ENCODE measurements at places on chromosomes 2 and 18.

DNA sequence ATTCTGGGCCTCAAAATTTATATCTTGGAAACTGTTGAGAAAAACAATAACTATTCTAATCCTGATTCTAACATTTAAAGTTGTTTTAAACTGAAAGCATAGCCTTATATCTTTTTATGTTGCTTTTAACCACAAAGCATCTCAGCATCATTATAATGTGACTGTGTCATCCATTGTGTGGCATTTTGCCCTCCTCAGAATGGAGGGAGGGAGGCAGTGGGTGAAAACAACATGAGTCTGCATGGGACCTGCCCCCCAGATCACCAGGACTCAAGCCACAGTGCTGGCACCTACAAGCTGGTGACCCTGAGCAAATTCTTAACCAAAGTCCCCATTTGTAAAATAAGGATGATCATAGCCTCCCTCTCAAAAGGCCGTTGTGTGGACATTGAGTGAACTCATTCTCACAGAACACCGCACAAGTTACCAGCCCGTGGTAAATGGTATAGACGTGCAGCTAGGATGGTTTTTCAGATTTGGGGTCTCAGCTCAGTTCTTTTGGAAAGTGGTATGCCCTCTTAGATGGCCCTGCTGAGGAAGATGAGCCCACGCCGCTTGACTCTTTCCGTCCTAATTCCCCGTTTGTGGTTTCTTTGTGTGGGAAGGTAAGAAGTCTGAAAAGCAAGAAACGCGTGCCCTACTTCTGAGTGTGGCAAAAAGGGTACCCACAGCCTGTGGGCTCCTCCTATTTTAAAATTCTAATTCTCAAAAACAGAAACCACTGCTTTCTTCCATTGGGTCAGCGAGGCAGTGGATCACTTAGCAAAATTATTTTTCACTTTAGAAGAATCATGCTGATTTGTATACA, 305.0 kb upstream of the ID2 start:
- DNase-seq: no peak

DNA sequence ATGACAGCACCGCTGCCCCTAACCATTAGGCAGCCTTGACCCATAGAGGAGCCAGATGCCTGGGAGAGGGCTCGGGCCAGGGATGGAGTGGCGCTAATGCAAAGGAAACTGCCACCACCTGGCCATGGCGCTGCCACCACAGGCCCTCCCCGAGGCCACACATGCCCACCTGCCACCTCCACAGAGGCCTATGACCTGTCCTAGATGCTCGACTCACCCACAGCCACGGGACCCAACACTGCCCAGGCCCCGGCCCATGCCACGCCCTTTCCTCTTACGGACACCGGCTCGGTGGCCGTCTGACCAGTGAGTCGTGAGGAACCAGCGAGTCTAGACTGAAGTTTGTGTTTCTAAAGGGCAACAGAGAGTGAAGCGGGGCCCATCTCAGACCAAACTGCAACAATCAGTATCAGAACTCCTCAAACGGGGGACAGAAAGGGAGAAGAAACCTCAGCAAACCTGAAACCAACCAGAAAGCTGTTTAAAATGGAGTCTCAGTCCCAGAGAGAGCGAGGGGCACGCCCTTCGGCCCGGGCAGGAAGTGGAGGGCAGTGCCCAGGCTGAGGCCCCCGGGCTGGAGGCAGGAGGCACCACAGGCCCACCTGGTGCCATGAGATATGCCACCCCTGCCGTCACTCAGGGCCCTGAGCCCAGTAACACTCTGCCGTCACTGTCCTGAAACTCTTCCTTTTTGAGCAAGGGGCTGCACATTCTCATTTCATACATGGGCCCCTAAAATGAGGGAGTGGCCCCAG, 711 bp downstream of the GPR17 start:
- no peak for DNase-seq

DNA sequence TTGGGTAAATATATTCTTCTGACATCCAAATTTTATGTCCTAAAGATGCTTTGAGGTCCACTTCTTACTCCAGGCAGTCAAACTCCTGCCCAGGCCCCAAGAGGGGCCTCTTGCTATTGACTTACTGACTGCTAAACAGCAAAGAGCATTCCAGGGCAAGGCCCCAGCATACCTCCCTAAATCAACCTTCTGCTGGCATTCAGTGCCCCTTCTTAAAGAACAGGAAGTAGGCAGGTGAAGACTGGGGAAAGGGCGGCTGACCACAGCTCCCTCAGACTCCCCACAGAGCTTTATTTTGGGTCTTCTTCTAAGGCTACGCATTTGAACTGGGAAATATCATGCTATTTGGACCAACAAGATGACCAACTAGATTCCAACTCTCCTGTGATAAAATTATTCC, 68.9 kb downstream of the USP40 start:
- DNase-seq: no peak

- DNase-seq: no peak
Measured at GRCh38 chr2:112147382-112148168, 9.4 kb downstream of the FBLN7 start.

DNA sequence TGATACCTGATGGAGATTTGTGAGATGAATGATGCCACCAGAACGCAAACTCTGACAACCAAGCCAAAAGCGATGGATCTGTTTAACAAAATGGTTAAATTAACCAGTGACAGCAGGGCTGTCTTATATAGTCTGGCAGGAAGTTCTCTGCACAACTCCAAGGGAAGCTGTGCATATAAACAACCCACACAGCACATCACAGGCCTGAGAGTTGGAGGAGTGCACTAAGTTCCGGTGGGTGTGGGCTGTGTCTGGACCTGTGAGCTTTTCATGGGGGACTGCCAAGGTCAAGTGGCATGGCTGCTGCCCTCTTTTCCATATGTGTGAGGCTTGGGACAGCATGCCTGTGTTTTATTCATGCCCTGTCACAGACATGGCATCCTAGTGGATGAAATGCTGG, 414.6 kb upstream of the TRIB2 start:
- DNase-seq: no peak

DNA sequence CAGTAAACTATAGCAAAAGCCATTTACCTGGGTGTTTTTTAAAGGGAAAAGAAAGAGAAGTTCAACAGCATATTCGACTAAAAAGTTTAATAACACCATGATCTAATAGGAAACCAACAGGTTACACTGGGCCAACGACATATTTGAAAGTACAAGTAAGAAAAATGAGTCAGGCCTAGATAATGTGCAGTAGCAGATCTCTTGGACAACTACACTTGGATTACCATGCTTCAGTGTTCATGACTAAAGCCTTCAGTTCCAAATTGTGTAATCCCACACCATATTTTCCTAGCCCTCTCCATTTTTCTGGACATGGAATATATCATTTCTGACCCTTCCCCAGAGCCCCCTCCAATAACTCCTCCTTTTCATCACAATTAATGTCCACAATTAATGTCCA, 39.1 kb upstream of the FIGN start:
- no peak for DNase-seq

DNA sequence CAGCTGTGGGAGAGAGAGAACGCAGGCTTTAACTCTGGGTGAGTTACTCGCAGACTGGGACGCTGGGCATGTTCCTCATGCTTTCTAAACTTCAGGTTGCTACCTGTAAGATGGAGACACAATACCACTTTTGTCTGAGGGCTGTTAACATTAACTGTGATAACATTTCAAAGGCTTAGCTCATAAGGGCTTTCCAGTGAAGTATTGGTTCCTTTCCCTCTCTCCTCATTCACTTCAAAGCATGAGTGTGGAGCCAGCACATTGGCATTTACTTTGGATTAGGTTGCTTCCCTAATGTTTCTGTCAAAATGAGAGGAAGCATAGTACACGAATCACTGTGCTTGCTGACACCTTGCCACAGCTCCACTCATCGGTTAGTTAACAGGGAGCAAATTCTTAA, 30.2 kb downstream of the INSIG2 start:
- DNase-seq: no peak

DNA sequence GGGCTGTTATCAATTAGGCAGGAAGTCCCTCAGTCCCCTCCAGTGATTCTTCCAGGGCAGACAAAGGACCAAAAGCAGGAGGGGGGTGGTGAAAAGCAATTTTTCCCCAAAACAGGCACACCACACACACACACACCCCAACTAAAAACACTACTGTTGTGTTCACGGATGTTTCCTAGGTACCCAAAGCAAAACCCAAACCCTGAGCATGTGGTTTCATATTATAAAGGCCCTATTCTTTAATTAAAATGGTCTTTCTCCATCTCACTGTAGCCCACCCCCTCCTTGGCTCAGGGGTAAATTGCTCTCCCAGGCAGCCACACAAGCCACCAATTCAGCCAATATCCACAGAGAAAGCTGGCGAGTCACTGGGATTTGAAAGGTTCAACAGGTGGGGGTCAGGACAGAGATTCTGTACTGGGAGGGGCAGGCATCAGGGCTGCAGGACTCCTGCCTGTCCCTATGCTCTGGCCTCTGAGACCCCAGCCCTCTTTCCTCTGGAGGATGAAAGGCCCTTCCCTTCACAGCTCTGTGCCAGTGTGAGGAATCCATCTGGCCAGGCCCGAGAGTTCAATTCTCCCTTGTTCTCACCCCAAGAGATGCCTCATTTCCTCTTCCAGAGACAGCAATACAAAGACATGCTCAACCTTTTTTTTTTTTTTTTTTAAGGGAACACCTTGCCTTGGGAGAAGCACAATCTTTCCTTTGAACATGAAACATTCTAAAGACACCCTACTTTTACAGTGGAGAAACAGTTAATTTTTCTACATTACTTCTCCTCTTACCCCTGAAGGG, 43.6 kb downstream of the SPRED2 start:
- DNase-seq: no peak

DNA sequence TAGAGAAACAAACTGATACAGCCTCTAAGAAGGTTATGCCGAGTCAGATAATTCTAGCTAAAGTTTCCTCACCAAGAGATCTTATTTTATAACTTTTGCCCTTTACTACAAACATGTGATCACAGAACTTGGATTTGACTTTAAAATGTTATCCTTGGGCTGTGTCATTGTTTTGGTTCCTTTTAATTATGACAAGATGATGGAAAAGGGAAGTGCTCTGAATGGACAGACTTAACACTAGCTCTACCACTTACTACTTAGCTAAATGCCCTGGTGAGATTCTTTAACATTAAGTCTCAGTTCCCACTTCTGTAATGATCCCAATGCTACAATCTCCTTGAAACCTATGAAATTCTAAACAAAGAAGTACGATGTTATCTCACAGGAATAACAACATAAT, 69.9 kb downstream of the RTTN start:
- DNase-seq: no peak

DNA sequence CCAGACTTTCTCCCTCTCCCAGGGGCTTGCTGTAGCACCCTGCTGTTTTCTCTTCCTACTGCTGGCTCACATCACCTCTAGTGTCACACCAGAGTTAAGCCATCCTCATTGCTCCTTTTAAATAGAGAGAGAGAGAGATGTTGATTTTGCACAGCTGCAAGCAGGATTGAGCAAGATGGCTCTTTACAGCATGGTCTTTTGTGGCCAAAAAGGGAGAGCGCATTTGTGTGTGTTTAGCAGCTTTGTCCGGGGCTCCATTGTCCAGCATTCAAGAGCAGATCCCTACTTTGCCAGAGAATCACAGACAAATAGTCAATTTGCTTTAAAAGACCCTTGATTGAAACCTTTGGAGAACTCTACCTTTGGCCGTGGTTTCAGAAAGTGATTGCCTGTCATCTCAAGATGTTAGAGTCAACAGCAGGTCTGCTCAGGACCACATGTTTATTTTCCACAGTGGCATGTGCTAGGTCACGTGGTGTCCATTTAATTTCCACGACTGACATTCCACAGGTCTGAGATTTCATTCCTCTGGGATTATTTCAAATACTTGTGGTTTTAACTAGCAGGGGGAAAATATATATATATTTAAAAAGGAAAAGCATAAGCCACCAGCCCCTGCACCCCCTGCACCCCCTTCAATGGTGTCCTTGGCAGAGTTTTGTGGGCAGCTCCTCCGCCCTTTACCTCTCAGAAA, 359.9 kb upstream of the SLC14A2 start:
- DNase-seq: no peak

Data from naive thymus-derived CD8-positive, alpha-beta T cell (primary cell).